Umbilical cord (tissue), 2 donors: ENCODE measurements at places on chromosomes 11 and 22. TPM values are rescaled to one million over a fixed set of nuclear protein-coding genes. Genes with fewer than 3 reads are reported as not detected.

FGF4 gene
- total RNA-seq = 0.96 TPM

RTN4R gene
- 1.4 TPM for total RNA-seq

THRSP gene
- 3.1 TPM for total RNA-seq

TRIM6 gene
- 4.1 TPM for total RNA-seq

KIAA0930 gene
- 31.5 TPM for total RNA-seq

MAPK8IP1 gene
- total RNA-seq = 7.7 TPM

IGLL1 gene
- not detected for total RNA-seq

TSGA10IP gene
- total RNA-seq = not detected

CYB5R3 gene
- 43.8 TPM for total RNA-seq

DNA sequence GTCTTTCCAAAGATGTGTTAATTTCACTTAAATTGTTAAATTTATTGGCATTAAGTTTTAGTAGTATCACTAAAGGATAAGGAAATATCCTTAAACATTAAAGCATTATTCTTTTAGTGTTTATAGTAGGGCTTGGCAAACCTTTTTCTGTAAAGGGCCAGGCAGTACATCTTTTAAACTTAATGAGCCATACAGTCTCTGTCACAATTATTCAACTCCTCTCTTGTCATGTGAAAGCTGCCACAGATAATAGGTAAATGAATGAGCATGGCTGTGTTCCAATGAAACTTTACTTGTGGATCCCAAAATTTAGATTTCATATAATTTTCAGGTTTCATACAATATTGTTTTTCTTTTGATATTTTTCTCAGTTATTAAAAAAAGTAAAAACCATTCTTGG is 268.2 kb upstream of the C11orf87 start:
- no peak for DNase-seq

DNA sequence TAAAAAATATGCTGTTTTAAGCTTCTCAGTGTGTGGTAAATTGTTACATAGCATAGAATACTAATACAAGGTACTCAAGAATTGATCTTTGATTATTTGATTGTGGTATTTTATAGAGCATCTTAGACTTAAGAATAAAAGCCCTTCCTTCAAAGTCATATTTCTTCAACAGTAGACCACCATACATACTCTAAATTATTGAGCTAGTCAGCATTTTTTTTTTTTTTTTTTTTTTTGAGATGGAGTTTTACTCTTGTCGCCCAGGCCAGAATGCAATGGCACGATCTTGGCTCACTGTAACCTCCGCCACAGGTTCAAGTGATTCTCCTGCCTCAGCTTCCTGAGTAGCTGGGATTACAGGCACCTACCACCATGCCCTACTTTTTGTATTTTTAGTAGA is 436.7 kb upstream of the LUZP2 start:
- no peak for DNase-seq

DNA sequence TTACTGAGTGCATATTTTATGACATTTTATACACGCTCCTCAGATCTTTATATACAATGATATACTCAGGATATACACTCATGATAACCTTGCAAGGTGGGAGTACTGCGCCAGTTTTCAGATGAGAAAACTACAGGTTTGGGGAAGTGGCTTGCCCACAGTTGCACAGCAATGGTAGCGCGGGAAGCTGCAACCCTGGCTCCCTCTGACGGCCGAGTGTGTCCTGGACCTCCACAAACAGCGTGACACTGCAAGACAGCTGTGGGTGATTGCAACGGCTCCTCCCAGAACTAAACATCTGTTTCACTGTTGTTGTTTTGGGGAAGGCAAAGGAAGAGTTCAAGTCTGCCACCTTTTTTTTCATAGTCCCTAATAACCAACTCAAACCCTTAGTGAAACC is 47.0 kb downstream of the PACSIN2 start:
- DNase-seq = no peak

GRCh38 chr22:37626144-37626543 is 13.3 kb upstream of the SH3BP1 start:
- DNase-seq = peak; percentile 76

DNA sequence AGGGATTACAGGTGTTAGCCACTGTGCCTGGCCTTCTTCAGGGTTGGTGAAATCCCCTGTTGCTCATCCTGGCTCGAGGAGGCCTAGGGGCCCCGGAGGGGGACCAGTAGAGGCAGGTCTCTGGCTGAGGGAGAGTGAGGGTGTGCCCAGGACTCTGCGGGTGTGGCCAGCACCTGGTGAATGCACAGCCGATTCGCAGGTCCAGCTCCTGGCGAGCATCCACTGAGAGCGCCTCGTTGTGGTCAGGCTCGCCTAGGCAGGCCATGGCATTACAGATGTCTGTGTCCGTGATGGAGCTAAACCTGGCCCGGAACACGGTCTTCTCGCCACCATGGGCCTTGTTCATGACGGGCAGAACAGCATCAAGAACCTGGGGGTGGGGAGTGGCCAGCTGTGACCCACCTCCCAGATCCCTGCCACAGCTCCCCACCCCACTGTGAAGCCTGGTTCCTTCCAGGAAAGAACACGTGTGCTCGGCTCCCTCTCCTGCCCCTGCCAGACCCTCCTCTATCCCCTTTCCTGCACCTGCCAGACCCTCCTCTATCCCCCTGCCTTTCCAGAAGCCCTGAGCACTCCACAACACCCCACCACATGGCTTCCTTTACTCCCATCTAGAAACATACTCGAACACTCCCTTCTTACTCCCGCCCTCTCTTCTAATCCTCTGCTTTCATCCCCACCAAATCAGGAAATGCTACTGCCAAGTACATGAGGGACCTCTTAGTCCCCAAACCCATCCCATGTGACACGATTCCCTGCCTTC is 12.4 kb downstream of the TOP3B start:
- no peak for DNase-seq

GRCh38 chr11:70205049-70205725 is 2.1 kb downstream of the FADD start:
- no peak for DNase-seq

- peak; percentile 26 for DNase-seq
These were observed 546.2 kb downstream of the NTM start for GRCh38 chr11:131916638-131917037.

GRCh38 chr22:30605449-30606110 is 1.4 kb upstream of the TCN2 start:
- DNase-seq = peak; percentile 41

DNA sequence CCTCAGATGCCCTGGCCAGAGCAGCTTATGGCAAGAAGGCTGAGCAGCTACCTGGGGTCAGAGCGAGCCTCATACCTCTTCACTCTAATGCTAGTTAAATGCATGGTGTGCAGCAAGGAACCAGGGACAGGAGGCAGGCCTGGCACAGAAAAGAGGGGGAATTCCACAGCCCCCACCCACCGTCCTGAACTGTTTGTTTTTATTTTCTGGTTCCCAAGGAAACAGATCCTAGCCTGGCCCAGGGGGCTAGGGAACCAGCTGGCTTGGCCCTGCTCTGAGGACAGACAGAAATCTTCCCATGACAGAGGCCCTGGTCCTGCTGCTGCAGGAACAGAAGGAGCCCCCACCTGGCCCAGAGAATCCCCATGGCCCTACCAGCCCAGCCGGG is 40.4 kb downstream of the SLCO2B1 start:
- peak; percentile 10 for DNase-seq

DNA sequence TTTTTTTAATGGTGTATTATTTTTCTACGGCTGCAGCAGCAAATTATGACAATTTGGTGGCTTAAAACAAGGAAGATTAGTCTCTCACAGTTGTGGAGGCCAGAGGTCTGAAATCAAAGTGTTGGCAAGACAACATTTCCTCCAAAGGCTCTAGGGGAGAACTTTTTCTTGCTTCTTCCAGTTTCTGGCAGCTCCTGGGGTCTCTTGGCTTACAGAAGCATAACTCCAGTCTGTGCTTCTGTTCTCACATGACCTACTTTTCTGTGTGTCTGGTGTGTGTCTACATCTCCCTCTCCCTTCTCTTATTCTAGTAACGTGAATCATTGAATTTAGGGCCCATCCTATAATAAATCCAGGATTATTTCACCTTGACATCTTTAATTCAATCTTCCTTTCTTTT is 551.9 kb upstream of the LUZP2 start:
- peak; percentile 58 for DNase-seq

- DNase-seq = no peak
These were observed 57.9 kb downstream of the SC5D start for GRCh38 chr11:121350314-121351082.

GRCh38 chr11:75867778-75868374 is 52.9 kb downstream of the UVRAG start:
- peak; percentile 37 for DNase-seq

DNA sequence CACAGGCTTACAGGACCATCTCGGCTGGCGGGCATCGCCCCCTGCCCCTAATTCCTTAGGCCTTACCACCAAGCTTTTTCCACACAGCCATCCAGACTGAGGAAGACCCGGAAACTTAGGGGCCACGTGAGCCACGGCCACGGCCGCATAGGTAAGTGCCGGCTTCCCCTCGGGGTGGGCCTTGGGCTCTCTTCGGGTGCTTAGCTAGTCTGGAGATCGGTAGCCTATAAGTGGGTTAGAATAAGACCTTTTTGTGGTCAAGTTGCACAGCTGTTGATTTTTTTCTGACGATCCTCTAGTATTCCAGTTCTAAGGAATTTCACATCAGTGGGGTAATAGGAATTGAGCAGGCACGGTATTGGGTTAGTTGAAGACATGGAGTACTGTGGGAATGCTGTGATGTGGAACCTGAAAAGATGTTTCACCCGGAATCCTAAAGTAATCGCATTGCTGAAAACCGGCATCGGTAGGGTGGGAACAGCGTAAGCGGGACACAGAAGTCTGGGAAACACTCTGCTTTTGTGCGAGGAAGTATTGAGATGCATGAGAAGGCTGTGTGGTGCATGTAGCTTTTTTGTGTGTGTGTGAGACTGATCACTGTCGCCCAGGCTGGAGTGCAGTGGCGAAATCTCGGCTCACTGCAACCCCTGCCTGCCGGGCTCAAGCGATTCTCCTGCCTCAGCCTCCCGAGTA is 669 bp downstream of the RPL27A start:
- no peak for DNase-seq

DNA sequence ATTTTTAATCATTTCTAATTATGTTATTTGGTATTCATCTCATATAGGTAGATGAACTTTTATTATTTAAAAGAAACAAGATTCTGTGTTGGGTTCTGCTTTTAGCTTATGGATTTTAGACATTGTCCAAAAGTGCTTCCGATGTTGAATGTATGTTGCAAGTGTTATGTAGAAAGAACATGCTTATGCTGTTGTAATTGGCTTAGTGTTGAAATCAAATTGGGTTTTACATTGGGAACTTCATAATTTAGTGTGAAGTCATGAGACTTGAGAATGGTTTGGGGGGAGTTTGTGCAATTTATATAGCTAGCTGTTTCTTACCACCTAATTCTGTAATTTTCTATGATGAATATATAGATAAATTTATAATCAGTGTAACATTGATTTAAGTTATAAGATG is 3.6 kb downstream of the MTMR3 start:
- no peak for DNase-seq

GRCh38 chr11:46363455-46364005 is 16.3 kb downstream of the DGKZ start:
- no peak for DNase-seq

GRCh38 chr22:25970374-25970911 is 198.8 kb upstream of the SEZ6L start:
- peak; percentile 7 for DNase-seq

- no peak for DNase-seq
These were observed 43.1 kb upstream of the EED start for GRCh38 chr11:86201371-86201884.

DNA sequence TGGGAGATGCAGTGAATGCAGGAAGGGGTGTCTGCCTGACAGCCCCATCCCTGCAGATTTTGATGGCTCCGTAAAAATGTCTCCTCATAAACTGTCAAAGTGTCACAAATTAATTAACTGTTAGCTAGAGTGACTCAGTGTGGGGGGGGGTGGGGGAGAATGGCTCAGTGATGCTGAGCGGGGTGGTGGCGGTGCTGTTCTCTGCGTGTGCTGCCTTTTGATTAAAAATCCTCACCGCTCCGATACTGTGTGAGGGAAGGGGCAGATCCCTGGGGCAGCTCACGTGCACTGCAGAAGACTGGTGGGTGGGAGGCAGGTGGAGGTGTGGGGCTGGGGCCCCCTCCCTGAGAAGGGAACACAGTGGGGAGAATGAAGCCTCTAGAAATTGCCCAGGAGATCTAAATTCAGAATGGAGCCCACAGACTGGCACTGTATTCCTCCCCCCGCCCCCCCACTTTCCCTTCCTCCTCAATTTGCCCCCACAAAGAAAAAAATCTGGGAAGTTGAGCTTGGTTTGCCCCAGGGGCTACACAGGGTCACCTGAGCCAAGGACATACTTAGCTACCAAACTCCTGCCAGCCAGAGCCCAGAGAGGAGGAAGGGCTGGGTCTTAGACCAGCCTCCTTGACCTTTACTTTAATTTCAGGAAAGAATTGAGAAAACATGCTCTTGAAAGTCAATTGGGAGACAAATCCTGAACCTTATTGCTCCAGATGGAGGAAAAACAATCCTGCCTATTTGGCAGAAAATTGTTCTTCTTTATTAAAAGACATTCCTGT is 39.8 kb downstream of the DRD2 start:
- no peak for DNase-seq
